Progenitor cell of endocrine pancreas (in vitro differentiated cells): ENCODE measurements at places on chromosomes 4 and X.
A peak's percentile ranks its signal among the peaks of the same experiment; 100 is the strongest.

GRCh38 chr4:110132816-110133719, 65.3 kb downstream of the ELOVL6 start:
- no peak for DNase-seq

GRCh38 chr4:6962211-6963041, 52.8 kb downstream of the TBC1D14 start:
- DNase-seq = no peak

- no peak for DNase-seq
Observed at GRCh38 chrX:11419102-11419501, 125.9 kb downstream of the AMELX start.

DNA sequence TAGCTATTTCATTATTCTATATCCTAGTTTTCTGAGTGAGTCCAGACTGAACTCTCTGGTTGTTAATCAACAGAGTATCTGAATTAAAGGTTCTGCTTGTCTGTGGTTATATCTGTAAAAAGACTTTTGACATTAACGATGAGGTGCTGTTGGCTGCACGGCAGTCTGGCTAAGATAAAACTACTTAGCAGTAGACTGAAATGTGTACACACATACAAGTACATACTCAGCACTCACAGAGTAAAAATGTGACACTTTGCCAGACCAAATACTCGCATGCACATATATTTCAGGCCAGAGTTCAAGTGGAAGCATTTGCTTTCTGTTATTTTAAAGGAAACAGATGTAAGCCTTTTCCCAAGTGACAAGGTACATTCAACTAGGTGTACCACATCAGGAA, 80.5 kb downstream of the PRDM5 start:
- no peak for DNase-seq

DNA sequence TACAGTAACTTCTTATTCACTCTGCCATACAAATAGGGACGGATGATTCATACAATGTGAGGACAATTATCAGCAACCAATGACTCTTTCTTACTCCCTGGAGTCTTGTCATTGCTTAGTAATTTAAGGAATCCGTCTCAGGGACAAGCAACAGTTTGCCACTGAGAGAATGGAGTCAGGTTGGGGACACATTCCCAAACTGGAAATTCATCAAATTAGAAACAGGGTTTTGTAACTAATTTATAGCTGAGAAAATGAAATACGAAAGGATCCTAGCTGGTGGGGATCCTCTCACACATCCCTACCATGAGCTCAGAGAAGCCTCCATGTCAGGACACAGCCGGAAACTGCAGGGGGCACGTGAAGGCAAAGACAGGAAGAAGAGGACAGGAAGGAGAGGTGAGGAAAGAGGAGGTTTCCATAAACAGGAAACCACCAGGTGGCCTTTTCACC, 50.4 kb upstream of the KDR start:
- DNase-seq = no peak

DNA sequence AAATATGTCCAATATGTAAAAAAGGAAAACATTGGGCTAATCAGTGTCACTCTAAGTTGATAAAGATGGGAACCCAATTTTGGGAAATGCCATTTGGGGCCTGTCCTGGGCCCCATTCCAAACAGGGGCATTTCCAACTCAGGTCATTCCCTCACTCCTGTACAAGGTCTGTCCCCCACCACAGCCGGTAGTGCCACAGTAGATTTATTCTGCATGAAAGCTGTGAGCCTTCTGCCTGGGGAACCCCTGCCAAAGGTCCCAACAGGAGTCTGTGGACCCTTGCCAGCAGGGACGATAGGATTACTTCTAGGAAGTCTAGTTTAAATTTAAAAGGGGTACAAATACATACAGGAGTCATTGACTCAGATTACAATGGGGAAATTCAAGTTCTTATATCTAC, 317.6 kb upstream of the GNPDA2 start:
- no peak for DNase-seq

GRCh38 chrX:95953564-95953963, 731.1 kb upstream of the DIAPH2 start:
- no peak for DNase-seq

- DNase-seq = peak; percentile 44
Observed at GRCh38 chr4:168832763-168833575, 177.1 kb downstream of the CBR4 start.

- no peak for DNase-seq
Observed at GRCh38 chr4:140856621-140857062, 100.5 kb upstream of the TBC1D9 start.

- DNase-seq = no peak
Observed at GRCh38 chr4:169941141-169941540, 85.1 kb downstream of the MFAP3L start.

DNA sequence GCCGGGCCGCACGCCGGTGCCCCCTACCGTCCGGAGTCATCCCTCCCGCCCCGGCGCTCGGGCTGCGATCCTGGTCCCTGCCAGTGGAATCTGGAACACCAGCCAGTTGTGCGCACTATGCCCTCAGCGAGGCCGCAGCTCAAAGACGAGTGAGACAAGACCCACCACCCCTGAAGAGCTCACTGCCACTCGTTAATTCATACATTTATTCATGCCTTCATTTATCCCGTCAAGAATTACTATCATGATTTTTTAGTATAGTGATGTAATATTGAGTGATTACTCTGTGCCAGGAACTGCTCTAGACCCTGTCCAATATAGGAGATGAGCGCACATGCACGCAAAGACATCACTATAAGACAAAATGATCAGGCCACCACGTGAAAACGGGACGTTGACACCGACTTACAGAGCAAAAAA, 247 bp upstream of the PPA2 start:
- DNase-seq = no peak

DNA sequence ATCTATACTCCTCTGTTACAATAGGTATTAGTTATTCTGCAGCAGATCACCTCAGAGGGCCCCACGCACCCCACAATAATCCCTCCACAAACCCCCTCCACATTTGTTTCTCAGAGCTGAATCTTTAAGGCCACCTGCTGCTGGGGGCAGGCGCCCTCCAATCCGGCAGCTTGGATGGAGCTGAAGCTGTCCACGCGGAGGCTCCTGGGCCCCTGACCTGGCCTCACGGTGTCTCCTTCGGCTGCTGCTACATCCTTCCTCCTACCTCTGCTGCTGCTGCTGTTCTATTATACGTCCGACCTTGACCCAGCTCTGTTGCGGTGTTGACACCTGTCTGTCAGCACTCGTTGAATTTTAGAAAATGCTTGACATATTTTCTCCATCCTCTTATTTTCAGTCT, 430.2 kb upstream of the ZFP42 start:
- no peak for DNase-seq

DNA sequence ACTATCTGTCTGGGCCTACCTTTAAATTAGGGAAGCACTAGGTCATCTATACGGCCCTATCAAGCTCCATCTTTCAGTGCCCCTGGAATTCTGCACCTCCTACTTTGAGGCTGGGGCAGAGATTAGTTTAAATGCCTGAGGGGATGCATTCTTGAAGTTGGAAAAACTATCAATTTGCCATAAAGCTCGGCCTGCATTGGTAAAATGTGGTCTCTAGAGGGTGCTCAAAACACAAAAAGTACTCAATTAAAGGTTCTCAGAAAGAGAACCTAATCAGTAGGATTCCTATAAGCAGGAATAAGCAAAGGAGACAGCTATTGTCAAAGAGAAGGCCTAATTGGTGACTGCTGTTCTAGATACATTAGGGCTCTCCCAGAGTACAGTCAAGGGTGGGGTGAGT, 111.7 kb downstream of the AMER1 start:
- DNase-seq = no peak

DNA sequence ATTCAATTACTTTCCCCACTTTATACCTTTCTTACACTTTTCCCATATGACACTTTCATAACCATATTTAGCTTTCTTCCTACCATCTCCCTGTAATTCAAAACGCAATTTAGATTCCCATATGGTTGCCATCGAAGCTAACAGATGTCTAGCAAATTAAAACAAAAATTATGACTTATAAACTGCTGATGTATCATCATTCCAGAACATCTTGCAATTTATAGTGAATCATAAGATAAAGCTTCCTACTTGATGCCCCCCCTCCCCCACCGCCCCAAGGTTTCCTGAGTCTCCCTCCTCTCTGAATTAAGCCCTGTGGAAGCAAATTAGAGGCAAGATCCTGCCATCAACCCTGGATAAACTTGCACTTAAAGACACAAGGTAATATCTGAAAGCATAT, 5.4 kb downstream of the TSPAN5 start:
- no peak for DNase-seq

GRCh38 chr4:117311215-117311614, 225.8 kb upstream of the TRAM1L1 start:
- DNase-seq = no peak

DNA sequence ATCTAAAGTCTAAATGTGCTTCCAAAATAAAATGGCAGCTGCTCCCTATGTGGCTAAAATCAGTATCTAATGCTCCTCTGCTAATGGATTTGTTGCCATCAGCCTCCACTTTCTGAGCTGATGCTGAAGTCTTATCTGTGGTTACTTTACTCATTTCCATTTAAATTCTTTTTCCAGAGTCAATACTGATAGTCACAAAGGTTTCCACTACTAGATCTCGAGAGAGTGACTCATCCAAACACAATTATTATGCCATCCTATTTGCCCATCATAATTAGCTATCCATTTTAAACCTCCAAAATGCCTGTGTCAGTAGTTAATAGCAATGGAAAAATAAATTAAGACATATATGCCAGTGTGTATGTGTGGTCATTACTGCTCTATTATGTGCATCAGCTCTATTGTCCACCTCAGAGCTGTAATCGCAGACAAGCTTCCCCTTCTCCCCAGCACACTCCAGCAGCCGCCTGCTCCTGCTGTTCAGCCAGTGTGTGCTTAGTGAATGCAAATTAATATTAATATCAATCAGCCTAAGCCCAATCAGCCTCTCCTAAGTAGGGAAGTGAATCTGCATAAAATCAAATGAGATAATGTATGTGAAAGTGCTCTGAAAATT, 199.8 kb upstream of the ZIC3 start:
- DNase-seq = no peak
